ENCODE measurements at places on chromosomes 4 and X.

- peak; percentile 65 for DNase-seq
Observed at GRCh38 chr4:132642016-132642817, 506.9 kb upstream of the PCDH10 start.

DNA sequence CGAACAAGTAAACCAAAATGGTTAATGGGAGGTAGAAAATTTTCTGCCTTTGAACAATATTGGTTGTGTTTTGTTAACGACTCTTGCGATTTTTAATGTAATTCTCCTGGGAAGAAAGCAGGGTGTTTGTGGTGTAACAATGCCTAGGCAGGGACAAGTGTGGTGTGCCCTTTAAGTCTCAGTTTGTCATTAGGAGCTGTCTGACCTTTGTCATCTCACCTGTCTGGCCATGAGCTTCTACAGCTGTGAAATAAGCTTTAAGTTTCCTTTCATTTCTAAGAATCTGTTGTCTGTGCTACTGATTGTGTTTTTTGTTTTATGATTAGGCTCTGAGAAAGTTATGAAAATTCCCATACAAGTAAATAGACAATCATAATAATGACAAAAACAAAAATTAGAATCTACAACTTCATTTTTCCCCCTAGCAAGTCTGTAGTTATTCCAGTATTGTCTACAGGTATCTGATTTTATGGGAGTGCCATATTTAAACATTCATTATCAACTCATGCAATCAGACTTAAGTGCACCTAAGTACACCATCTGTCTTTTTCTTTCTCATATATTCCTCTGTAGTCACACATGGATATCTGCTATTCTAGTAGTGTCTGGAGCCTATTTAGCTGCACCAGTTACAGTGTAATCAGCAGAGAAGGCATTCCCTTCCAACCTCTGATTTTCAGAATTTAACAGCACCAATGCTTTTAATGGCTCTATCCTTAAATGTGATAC lies 203.5 kb downstream of the PPARGC1A start:
- DNase-seq, result no peak

- peak; percentile 9 for DNase-seq
Observed at GRCh38 chrX:125646195-125646594, 326.5 kb downstream of the TEX13C start.

- DNase-seq, result no peak
Observed at GRCh38 chr4:150224896-150225591, 146.8 kb downstream of the DCLK2 start.

GRCh38 chr4:146661367-146661766 lies 22.7 kb downstream of the POU4F2 start:
- DNase-seq, result no peak

- no peak for DNase-seq
Observed at GRCh38 chr4:124481123-124481522, 231.4 kb downstream of the ANKRD50 start.

DNA sequence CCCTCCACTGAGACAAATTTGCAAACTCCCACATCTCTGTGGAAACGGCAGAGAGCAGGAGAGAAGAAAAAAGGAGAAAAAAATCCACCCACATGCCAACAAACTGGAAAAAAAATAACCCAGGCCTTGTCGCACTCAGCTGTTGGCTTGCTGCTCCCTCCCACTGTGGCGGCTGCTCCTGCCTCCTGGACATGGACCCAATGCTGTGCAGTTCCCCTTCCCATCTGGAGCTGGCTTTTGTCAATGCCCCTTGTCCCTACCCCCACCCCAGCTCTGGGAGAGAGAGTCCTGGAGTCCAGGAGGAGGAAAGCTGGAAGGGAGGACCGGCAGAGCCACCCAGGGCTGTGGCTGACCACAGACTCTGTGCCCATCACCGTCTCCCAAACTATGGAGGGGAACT lies 50.8 kb upstream of the IQSEC2 start:
- no peak for DNase-seq

DNA sequence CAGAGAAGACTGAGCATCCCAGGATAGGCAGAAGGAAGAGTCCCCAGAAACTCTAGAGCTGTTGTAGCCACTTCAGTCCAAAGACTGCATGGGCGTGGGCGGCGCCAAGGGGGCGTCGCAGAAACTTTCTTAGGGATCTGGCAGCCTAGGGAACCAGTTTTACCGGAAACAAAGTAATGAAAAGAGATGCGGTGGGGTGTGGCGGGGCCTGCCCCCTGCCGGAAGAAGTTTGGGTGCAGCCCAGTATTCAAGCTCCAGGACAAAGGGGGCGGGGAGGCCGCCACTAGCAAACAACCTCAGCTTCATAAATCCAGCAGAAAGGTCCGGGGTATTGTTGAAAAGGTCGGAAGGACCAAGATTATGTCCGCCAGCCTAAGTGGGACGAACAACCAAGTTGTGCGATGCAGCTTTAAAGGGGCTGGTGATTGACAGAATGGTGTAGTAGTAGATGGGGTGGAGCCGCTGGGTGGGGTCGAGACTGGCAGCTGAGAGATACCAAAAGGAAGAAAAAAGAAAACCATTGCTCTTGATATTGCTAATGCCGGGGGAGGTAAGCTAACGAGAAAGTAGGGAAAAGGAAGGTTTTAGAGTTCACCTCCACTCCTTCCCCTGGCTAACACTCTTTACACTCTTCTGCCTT lies 190.5 kb downstream of the RRAGB start:
- peak; percentile 65 for DNase-seq

- no peak for DNase-seq
Observed at GRCh38 chrX:16516232-16516876, 133.6 kb upstream of the S100G start.

GRCh38 chrX:110208092-110208491 lies 109.8 kb downstream of the AMMECR1 start:
- no peak for DNase-seq

DNA sequence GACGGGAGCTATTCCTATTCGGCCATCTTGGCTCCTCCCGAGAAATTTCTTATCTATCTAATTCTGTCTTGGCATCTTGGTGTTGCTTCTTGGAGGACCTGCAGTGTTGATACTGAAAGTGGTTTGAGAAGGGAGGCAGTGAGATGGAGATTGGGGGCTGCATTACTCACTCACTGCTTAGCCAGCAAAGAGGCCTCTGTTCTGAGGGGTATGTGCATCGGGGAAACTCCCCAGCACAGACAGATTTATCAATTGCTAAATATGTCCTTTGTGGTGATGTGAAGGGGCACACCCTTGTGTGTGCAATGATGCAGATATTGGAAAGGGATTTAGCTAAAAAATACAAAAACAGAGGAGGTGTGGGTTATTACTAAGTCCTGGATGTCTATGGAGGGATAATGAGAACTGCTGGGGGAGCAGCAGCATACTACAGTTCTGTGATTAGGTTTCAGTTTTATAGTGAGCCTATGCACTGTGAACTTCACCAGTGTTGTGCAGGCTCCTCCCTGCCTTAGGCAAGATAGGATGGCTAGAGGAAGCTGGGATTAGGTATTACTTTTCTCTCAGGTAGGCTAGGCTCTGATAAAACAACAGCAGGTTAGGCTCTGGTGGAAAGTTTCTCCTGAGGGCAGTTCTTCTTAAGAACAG lies 279.0 kb downstream of the HS3ST1 start:
- no peak for DNase-seq

DNA sequence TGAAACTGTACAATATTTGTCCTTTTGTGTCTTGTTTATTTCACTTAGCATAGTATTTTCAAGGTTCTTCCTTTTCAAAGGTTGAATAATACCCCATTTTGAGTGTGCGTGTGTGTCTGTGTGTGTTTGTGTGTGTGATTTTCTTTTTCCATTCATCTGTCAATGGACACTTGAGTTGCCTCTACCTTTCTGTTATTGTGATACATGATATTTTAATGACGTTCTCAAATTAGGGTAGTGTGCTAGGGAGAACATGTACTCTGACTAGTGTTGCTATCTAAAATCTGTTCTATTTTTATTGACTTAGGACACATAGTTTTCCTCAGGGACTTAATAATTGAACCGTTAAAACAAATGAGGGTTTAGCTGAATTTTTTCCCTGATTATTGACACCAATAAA lies 9.9 kb downstream of the MMRN1 start:
- DNase-seq, result no peak

DNA sequence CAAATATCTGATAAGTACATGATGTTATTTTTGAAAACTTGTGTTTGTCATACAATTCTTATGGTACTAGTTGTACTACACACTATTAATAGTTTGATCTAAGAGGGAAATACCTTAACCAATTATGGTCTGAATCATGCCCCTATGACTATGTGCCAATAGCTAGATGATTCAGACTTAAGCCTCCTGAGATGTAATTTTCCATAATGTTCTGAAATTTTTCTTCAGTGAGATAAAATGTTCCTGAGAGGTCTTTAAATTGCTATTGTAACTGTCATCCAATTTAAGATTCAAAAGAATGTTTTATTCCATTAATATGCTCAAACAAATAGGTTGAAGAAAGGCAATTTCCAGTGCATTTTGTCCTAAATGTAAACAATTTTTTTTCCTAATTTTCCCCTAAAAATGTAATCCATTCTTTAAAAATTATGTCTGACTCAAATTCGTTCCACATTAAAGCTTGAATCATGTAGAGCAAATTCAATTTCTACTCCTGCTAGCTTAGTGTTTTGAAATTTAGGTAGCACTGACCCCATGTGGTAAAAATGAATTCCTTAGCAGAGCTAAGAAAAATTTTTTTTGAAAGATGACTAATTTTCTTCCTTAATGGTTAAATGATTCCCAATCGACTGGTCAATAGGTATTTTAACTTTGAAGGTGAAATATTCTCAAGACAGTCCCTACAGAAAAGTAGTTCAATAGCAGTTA lies 49.1 kb downstream of the APOOL start:
- no peak for DNase-seq

- no peak for DNase-seq
Observed at GRCh38 chr4:182231496-182231895, 11.7 kb upstream of the TENM3 start.

DNA sequence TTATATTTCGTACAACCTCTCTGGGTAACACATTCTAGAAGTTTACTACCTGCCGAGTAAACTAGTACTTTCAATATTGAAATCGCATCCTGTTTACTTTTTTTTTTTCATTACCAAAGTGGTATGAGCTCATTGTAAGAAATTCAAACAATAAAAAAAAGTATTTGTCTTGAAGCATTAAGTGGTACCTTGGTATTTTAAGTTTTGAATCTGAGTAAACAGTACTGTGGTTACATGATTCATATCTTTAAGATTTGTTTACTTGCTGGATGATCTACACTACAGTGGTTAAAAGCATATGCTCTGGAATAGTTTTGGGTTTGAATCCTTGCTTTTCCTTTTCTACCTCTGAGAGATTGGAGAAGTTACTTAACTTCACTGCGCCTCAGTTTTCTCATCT lies 3.8 kb upstream of the MMGT1 start:
- DNase-seq, result no peak

DNA sequence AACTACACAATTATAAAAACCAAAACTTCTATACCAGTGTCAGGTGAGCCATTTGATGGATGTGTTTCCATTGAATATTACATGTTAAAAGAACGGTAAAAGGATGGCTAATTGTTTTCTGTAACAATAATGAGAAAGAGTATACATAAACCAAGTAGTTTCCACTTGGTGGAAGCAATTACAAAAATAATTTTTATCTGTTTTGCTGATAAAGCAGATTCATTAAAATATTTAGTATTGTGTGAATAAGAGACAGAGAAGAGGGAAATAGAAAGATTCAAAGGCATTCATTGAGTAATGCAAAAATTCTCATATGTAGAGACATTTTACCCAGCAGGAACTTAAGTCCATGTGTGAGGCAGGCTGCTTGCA lies 95.7 kb downstream of the ANK2 start:
- no peak for DNase-seq

DNA sequence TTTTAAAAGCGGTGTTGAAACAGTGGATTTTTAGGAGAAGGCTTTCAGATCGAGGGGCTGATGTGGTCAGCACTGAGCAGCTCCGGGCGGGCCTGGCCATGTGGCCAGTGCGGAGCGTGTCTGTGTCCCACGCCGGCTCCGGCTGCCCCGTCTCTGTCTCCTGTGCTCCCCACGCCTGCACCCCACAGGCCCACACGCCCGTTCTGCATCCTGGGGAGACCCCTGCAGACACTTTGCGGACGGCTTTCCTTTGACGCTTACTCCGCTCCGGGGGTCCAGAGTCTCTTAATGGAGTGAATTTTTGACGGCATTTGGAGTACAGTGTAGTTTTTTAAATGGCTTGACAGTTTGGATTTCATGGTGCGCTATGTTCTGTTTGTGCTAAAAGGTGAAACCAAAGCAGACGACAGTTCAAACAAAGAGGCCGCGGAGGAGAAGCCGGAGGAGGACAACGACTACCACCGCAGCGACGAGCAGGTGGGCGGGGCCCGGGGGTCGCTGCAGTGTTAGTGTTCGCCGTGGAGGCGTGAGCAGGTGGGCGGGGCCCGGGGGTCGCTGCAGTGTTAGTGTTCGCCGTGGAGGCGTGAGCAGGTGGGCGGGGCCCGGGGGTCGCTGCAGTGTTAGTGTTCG lies 38.7 kb downstream of the PCGF3 start:
- DNase-seq, result no peak

- peak; percentile 37 for DNase-seq
Observed at GRCh38 chrX:31658360-31658759, 586.5 kb upstream of the FTHL17 start.

DNA sequence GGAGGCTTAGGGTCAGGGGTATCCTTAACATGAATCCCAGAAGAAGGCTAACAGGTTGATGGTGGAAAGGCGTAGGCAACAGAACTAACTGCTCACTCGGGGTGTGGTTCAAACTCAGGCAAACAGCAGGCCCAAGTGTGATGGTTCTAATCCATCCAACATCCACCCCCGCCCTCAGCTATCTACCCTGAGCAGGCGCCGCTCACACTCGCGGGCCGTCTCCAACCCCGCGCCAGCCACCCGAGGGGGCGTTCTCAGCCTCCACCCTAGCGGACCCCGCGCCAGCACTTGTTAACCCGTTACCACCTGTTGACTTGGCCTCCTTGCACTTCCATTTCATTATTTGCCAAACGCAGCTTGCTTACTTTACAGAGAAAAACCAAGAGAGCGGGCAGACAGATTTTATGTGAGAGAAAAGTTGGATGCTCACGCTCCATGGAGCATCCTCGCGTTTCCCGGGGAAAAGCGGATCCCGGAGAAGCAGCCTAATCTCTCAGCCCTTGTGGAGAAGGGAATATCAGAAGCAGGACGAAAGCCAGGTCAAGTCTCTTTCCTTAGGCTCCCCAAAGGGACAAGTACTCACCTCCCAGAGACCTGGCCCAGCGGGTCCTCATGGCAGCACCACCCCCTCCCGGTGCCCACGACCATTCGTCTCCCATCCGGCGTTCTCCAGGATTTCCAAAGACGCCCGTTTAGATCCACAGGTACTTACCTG lies 773 bp downstream of the SNCA start:
- DNase-seq, result no peak

- DNase-seq, result no peak
Observed at GRCh38 chrX:119226446-119226845, 9.6 kb upstream of the PGRMC1 start.

GRCh38 chrX:109856974-109857373 lies 123.9 kb upstream of the ACSL4 start:
- DNase-seq, result peak; percentile 39

DNA sequence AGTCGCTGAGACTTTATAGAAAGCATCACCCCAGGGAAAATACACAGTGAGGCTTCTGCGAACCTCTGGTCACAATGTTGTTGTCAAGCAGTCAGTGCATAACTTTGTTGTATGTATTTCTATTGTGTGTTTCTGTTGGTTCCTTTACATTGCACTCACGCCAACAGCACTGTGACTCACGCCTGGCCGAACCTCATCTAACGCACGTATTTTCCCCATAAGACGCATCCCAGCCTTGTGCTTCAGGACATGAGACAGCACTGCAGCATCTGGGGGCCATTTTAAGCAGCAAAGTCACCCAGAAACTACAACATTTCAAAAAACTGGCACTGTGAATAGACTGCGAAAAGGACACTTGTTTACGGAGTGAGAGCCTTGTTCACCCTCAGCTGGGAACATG lies 30.6 kb downstream of the TBL1X start:
- DNase-seq, result no peak
